ENCODE measurements at places on chromosomes 2 and 18.

DNA sequence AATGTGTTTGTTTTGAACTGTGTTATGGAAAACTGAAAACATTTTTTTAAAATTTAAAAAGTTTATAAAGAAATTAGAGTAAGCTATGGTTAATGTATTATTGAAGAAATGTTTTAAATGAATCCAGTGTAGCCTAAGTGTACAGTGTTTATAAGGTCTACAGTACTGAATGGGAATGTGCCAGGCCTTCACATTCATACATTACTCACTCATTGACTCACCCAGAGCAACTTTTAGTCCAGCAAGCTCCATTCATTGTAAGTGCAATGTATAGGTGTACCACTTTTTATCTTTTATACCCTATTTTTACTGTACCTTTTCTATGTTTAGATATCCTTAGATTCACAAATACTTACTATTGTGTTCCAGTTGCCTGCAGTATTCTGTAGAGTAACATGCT is 215.1 kb upstream of the THUMPD2 start:
- DNase-seq, result no peak

- DNase-seq, result no peak
These were observed 75.3 kb upstream of the CHN1 start for GRCh38 chr2:175080479-175080878.

DNA sequence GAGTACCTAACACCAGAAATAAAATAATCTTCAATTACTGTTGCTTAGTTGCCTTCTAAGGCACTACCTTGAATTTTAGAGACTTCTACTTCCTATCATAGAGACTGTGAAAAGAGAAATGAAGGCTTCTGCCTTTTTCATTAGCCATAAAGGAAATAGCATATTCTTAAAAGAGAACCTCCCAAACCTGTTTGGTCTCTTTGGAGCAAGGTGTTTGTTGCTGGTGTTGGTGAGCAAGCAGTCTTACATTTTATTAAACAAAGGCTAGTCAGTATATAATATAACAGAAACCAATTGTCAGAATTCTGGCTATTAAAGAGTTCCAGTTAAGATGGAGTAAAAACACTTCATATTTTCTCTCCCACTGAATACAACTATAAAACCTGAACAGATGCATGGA is 116.4 kb downstream of the TAF4B start:
- no peak for DNase-seq

- no peak for DNase-seq
These were observed 12.6 kb downstream of the GLI2 start for GRCh38 chr2:120748310-120748709.

DNA sequence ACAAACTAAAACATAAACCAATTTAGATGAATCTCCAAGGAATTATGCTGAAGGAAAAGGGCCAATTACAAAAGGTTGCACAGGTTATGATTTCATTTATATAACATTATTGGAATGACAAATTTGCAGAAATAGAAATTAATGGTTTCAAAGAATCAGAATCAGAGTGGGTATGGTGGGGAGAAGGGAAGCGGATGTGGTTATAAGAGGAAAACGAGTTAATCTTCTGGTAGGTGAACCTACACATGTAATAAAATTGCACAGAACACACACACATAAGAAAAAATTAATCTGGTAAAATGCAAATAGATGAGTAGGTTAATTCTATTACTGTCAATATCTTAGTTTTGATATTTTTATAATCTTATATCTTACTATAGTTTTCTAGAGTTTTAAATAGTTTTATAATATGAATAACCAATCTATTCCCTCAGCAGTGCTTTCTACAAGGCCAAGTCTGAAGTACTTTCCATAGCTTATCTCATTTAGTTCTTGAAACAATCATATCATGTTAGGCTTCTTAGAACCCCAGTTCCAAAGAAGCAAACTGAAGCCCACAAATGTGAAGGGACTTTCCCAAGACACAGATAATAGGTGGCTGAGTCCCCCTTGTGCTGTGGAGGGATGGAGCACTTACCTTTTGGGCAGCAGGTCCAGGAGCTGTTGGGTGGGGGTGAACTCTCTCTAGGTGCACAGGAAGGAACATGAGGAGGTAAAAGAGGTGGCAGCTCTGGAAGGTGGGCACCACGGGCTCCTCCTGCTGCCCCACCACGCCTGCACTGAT is 31.5 kb downstream of the ZNF519 start:
- DNase-seq, result no peak

DNA sequence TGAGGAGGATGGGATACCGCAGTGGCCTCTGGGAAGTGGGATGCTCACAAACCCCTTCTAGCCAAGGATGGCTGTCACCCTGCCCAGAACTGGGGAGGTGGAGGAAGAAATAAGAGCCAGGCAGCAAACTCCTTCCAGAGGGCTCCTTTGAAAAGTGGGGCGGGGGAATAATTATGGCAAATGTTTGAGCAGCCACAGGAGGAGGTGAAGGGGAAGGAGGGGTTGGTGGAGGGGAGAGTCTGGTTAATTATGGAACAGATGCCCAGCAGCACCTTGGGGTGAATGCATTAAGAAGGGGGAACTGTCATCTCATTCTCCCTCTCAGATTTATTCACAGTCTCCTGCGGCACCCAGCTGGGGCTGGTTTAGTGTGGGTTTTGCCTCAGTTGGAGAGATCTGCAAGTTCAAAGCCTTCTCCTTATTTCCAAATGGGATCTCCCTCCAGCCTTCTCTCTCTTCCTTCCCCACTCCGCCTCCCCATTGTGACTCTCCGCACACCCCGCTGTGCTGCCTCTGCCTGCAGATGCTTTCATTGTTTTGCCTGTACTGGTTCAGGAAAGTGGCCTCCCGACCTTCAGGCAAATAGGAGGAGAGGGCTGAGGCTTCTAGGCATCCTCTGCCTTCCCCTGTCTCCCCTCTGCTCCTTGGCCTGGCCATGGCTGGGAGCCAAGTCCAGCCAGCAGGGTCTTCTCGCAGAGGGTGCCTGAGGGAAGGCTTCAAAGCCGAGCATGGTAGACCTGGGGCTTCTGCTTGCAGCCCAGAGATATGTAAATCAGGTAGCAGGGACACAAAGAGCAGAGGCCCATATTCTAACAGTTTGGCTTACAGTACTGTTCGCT is 457.2 kb upstream of the MEX3C start:
- DNase-seq, result no peak

GRCh38 chr18:25831301-25831701 is 259.1 kb downstream of the SS18 start:
- no peak for DNase-seq

DNA sequence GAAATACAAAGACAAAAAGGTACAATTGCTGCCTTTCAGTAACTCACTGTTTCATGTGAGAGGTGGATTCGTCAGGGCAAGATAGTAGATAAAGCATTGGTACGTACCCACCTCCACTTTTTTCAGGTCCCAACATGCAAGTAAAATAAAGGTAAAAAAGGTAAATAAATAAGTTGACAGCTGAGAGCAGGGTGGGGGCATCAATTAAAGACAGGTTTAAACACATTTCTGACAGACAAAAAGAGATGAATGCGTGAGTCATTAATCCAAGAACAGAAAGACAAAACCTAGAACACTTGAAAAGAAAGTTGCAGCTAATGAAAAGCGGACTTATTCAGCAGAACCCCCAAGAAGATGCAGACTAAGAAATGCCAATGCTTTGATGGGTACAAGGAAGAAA is 979.6 kb upstream of the CDH2 start:
- DNase-seq, result no peak

- DNase-seq, result no peak
These were observed 48.8 kb downstream of the HAUS1 start for GRCh38 chr18:46152808-46153617.

DNA sequence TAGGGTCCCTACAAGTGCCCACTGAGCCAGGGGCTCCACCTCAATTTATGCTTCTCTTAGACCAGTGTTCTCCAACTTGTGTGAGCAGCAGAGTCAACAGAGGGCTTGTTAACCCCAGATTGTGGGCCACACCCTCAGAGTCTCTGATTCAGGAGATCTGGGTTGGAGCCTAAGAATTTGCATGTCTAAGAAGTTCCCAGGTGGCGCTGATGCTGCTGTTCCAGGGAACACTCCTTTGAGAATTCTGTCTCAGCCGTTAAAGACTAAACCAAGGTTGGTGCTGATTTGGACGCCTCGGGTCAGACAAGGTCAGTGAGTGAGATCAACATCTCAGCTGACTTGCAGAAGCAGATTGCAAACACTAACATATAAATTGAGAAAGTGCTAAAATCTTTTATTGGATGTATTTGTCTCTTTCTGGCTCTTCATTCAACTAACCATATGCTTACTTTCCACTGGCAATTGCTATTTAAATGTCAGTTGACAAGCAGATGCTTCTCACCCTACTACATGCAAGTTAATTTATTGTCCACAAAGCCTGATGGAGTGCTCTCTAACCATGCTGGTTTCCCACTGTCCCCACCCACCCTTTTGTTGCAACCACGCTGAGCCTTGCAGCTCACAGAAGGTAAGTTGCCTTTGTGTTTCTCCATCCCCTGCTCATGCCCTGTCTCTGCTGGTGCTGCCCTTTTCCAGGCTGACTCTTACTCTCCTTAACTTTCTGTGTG is 31.5 kb downstream of the LYPD1 start:
- no peak for DNase-seq

DNA sequence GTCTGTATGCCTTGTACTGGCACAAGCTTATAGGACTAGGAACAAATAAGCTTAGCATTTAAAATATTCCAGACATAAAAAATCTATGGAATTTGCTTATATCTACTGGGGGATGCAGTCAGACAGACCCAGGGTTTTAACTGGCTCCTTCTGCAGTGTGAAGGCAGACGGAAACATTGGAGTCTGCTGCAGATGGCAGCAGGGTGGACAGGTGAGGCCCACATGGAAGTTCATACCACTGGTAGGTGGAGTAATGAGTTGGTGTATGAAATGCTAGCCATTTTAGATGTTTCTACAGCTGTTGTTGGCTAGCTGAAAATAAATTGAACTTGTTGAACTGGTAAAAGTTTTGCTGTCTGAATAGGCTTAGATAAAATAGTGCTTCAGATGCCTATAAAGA is 17.7 kb downstream of the SPTBN1 start:
- no peak for DNase-seq

- DNase-seq, result no peak
These were observed 299.5 kb downstream of the DCDC2C start for GRCh38 chr2:4002841-4003403.

DNA sequence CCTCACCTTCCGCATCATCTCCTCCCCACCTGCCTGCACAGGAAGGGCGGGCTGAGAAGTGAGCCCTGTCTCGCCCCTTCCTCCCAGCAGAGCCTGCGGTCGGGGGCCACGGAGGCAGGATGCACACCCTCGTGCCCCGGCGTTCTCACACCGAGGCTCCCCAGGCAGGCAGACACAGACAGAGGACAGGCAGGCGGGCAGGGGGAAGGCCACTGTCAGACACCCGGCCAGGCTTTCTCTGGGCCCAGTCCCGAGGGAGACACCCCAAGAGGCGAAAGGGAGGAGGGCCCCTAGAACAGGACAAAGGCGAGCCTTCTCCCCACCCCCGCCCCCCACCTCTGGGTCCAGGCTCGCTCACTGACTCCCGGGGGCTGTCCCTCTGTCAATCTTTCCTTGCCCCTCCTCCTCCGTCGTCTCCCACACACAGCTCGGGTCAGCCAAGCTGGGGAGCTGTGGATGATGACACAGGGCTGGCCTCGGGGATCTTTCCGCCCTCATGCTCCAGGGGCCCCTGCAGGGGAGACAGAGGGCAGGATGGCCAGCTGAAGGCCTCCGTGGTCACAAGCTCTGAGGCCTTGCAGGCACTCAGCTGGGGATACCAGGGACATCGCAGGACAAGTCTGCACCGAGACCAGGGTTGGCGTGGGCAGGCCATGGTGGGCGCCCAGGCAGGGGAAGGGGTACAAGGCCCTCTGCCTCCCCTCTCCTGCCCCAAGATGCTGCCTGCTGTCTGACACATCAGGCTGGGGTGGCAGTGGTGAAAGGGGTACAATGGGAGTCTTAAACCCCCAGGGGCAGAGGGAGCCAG is 24.9 kb downstream of the BIN1 start:
- peak; percentile 56 for DNase-seq

DNA sequence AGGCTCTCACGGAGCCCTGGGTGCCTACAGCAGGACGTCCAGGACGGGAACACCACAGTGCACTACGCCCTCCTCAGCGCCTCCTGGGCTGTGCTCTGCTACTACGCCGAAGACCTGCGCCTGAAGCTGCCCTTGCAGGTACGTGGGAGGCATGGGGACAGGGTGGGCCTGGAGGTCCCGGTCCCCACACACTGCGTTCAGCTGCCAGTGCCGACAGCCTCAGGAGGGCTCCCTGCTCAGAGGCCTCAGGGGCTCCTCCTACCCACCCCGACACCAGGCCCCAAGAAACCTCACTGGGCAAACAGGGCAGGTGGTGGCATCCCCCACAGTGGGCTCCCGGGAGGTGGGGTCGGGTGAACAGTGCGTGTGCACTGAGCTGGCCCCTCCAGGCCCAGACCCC is 10.8 kb downstream of the ANO7 start:
- DNase-seq, result no peak

- no peak for DNase-seq
These were observed 358.2 kb upstream of the MYT1L start for GRCh38 chr2:2689306-2689705.

DNA sequence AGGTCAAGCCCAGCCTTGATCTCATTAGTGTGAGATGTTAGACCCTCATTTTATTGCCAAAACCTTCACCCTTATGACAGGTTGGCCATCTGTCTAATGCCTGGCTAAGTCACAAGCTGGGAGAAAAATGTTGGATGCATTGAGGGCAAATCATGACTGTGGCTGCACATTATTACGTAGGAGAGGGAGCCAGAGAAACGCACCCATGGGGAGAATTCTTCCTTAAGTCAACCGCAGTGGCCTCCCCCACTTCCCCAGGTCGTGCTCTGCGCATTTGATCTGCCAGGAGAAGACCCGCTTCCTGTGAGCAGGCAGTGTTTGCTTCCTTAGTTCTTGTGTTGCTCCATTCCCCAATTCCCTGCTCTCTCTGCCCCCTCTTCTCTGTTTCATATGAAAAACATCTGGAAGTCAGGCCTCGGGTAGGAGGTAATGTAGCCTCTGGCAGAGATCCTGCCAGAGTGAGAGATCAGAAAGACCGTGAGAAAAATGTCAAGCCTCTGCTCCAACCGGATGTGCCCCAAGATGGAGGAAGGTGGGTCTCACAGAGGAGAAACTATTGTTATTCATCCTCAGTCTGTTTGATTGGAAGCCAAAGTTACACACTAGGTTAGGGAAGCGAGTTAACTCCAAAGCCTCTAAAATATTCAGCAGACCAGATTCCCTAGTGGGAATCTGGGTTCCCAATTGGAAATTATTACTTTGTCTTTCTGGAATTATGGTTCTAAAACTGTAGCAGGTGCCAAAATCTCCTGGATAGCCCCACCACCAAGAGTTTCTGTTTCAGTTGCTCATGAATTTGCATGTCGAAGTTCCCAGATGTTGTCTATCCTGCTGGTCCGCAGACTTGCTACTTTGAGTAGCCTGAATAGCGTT is 144.3 kb upstream of the PELI1 start:
- no peak for DNase-seq

GRCh38 chr2:54945391-54946219 is 104.6 kb downstream of the RTN4 start:
- DNase-seq, result no peak

- DNase-seq, result no peak
These were observed 530.8 kb upstream of the ZNF804A start for GRCh38 chr2:184067502-184067901.

GRCh38 chr2:208466920-208467298 is 60.3 kb downstream of the PTH2R start:
- no peak for DNase-seq
